ENCODE measurements at places on chromosomes 7 and 10. TPM values are rescaled to one million over a fixed set of nuclear protein-coding genes. Genes with fewer than 3 reads are reported as not detected.
A peak's percentile ranks its signal among the peaks of the same experiment; 100 is the strongest.

DNA sequence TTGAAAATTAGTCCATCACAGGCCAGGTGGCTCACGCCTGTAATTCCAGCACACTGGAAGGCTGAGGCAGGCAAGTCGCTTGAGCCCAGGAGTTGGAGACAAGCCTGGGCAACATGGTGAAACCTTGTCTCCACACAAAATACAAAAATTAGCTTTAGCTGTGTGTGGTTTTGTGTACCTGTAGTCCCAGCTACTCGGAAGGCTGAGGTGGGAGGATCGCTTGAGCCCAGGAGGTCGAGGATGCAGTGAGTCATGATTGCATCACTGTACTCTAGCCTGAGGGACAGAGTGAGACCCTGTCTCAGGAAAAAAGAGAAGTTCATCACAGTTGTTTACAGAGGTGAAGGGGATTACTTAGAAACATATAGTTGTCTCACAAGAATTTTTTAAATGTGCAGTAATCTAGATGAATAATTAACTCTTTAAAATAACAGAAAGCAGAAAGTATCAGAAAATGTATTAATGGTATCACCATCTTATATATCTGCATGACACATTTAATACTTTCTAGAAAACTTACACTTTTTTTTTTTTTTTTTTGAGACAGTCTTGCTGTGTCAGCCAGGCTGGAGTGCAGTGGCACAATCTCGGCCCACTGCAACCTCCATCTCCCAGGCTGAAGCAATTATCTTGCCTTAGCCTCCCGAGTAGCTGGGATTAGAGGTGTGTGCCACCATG, 8.9 kb downstream of the LCOR start:
- DNase-seq, result no peak

- peak; percentile 9 for DNase-seq
These were observed 150.2 kb downstream of the REEP3 start for GRCh38 chr10:63671317-63671937.

DNA sequence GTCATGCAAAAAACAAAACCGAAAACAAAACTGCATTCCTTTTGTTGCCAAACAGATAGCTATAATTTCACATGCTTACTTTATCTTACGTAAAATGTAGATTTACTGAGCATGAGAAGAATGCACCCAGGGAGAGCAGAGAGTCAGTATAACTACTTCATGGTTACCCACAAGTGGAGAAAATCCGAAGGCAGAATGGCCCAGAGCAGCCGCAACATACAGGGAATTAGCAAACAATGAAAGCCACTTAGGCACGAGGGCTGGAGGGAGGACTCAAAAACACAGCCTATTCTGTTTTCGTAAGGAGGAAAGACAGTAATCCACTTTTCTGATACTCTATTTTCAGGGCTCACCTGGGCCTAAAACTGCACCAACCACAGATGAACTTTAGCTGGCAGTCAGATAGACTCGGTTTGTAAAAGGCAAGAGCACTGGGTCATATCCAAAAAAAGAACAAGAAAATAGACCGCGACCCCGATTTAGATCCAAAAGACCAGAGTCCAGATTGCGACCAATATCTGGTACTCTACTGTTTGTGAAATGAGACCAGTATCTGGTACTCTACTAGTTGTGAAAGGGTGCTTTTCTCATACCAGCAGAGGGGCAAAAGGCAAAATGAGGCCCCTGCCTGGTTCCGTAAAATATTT, 1.3 kb downstream of the ITPRIP start:
- DNase-seq, result no peak

DNA sequence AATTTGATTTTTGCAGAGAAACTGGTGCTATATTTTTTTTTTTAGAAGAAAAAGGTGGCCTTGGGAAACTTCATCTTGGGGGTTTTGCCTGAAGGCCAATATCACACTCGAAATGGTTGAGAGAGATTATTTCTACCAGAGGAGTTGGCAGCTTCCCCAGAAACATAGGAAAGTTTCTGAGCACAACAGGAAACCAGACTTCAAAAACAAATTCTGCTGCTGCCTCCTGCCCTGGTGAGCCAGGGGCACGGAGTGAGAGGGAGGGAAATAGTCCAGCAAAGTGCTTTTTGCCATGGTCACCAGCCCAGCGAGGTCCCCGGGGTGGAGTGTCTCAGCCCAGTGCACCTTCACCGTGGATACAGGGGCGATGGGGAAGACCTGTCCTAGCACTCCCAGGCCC, 61.1 kb downstream of the FOXI2 start:
- DNase-seq, result no peak

GRCh38 chr10:6148251-6148701, 54.5 kb upstream of the PFKFB3 start:
- DNase-seq, result no peak

GRCh38 chr10:3579845-3580244, 205.2 kb downstream of the KLF6 start:
- no peak for DNase-seq

DNA sequence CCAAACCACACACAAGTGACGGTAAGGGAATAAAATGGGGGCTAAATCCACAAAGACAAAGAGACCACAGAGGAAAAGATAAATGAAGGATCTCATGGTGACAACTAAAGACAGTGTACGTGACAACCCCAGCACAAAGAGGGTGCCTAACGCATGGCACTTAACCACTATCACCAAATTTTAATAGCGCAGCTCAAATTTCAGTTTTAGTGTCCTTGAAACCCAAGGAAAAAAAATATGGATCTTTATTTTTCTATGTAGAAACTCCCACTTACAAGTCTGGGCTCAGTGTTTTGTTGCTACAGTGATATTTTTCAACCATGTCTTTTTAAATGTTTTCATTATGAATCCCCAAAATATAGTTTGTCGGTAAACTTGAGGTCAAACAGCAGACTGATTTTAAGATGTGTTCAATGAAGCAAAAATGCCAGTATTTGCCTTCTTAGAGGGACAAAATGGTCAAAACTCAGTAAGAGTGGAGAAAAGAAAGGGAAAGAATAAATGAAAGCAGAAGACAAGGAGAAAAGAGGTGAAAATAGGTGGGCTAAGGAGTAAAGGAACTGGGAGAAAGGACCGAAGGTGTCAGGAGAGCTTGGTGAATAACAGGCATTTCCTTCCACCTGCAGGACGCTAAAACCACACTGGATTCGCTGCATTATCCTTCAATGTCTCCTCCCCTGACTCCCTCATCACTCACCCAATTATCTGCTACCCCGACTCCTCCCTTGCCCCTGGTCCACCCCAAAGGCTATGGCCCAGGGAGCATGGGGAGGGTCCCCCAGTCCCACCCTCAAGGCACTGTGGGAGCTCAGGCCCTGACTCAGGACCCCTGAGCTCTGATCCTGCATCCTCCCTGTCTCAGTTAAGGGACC, 3.5 kb downstream of the ASB13 start:
- no peak for DNase-seq

DNA sequence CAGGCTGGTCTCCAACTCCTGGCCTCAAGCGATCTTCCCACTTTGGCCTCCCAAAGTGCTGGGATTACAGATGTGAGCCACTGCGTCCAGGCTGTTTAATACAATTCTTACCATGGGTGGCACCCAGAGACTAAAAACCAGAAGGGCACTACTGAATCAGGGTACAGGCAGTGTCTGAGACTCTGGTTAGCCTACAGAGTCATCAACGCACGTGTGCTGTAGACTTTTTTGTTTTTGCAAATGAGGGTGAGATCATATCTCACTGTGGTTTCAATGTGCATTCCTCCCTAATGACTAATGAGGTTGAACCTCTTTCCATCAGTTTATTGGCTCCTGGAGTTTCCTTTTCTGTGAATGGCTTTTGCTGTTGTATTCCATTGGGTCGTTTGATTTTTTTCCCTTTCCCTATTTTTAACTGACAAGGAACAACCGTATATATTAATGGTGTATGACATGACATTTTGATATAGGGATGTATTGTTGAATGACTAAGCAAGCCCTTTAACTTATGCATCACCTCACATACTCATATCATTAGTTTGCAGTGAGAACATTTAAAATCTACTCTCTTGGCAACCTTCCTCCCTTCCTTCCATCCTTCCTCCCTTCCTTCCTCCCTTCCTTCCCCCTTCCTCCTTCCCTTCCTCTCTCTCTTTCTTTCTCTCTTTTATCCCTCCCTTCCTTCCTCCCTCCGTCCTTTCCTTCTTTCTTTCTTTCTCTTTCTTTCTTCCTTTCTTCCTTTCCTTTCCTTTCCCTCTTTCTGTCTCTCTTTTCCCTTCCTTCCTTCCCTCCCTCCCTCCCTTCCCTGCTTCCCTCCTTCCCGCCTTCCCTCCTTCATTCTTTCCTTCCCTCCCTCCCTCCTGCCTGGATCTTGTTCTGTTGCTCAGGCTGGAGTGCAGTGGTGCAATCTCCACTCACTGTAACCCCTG, 9.3 kb upstream of the TMEM270 start:
- DNase-seq, result peak; percentile 83

DNA sequence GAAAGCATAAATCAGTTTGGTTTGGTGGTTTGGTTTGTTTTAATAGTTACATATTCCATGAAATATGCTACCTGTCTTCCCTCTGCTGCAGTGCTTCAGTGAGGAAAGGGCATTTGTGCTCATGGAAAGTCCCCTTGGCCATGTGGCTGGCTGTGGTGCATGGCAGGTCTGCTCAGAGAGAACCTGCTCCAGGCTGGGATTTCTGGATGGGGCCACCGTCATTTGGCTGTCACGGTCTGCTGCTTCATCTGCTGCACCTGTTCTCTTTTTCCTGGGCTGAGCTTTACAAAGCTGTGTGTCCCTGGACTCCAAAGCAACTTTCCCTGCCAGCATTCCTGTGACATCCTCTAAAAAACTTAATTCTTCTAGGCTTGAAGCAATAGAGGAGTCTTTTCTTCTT, 8.9 kb downstream of the CDK14 start:
- peak; percentile 84 for DNase-seq

- DNase-seq, result no peak
These were observed 394.4 kb upstream of the AUTS2 start for GRCh38 chr7:69203871-69204270.

DNA sequence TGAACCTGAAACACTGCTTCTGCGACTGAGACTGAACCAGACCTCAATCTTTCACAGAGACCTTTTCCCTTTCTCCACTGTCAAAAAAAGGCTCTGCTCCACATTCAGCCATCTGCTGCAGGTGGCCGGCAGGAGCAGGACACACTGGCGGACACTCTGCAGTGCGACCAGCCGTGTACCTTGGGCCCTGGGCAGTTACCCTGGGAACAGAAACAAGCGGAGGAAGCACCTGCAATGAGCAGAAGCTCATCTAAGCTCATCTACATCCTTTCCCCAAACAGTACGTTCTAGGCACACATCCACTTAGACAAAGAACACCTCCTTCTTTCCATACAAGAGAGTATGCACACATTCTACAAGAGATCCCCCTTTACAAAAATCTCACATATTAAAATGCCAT, 22.8 kb downstream of the VOPP1 start:
- DNase-seq, result no peak

- DNase-seq, result no peak
These were observed 210.5 kb downstream of the CHCHD3 start for GRCh38 chr7:132871419-132871818.

- no peak for DNase-seq
These were observed 105.7 kb downstream of the ATE1 start for GRCh38 chr10:121822180-121822579.

DNA sequence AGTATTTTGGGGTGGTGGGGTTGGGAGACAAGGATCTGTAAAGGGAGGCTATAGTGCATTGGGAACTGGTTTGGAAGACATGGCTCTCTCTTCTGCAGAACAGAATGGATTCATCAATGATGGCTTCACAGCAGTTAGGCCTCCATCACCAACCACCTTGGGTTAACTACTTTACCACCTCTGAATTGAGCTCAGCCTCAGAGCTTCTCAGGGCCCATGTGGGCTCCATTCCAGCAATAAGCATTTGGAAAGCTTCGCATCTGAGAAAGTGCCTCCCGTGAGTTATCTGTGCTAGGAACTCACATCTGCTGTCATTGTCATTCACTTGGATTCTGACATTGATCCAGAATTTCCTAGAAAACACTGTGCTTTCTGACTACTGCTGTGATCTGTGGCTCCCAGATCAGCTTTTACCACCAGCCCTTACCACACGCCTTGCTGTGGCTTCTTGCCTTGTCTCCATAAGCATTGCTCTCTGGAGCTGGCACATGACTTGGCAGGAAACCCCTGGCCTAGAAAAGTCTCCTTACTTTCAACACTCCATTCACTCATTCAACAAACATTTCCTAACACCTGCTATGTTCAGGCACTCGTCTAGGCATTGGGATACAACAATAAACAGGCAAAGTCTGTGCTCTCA, 70.7 kb upstream of the ADO start:
- no peak for DNase-seq

- DNase-seq, result no peak
These were observed 55.8 kb downstream of the CTBP2 start for GRCh38 chr10:125104559-125104958.

- no peak for DNase-seq
These were observed 67.6 kb downstream of the MCU start for GRCh38 chr10:72759584-72759983.

DNA sequence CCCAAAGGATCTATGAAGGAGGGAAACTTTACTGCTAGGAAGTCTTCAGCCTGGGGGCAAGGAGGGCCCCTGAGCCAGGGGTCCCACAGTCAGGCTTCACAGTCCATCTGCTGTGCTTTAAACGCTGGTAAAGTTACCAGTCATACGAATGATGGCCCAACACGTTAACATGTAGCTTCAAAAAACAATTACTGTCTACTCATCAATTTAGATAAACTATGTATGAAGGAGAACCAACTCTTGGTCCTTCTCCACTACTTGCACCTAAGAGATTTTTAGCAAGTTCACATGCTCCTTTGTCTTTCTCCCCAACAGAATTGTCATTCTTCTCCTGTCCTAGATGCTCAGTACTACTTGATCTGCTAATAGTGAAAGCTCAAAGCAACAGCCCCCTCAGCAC, 16.6 kb downstream of the JCAD start:
- DNase-seq, result no peak

DNA sequence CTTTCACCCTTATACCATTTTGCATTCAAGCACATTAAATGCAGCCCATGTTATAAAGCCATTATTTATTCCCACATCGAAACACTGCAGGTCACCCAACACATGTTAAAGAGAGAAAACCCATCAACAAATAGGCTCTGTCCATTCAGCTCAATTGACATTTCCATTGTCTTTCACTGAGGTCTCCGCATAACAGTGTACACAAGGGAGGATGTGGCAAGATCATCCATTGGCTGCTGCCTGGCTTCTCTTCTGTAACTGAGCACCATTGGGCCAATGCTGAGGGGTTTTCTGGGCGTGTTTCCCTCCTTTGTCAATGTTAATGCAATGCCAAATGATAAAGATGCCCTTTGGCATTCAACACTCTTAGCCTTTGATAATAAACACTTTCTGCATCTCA, 278.1 kb upstream of the SP4 start:
- no peak for DNase-seq

- DNase-seq, result no peak
These were observed 356.6 kb downstream of the SH2D4B start for GRCh38 chr10:80894311-80894791.

- no peak for DNase-seq
These were observed 739.7 kb upstream of the ANKRD30A start for GRCh38 chr10:36385693-36386092.

GTF2I gene
- 161 TPM for total RNA-seq

GPR15LG gene
- not detected for total RNA-seq

AGBL3 gene
- 0.96 TPM for total RNA-seq

GPAM gene
- 23.7 TPM for total RNA-seq

WASL gene
- total RNA-seq, result 26.4 TPM

JAKMIP3 gene
- total RNA-seq, result not detected

AS3MT gene
- total RNA-seq, result 14.8 TPM

KIAA1549 gene
- 12.5 TPM for total RNA-seq

LBX1 gene
- total RNA-seq, result 13.7 TPM

H2BK1 gene
- total RNA-seq, result not detected

SPDYE18 gene
- total RNA-seq, result not detected

DLX5 gene
- not detected for total RNA-seq

ITIH5 gene
- total RNA-seq, result 0.66 TPM

DEPP1 gene
- total RNA-seq, result 0.24 TPM

PNLIP gene
- not detected for total RNA-seq

ICA1 gene
- total RNA-seq, result not detected

ZNF503 gene
- 1.9 TPM for total RNA-seq

BICC1 gene
- 13.0 TPM for total RNA-seq
